ENCODE measurements at places on chromosomes 4 and X.

GRCh38 chrX:23013366-23013765, 13.6 kb downstream of the DDX53 start:
- DNase-seq = no peak

- peak; percentile 75 for DNase-seq
Measured at GRCh38 chrX:100413229-100413628, 3.2 kb upstream of the PCDH19 start.

DNA sequence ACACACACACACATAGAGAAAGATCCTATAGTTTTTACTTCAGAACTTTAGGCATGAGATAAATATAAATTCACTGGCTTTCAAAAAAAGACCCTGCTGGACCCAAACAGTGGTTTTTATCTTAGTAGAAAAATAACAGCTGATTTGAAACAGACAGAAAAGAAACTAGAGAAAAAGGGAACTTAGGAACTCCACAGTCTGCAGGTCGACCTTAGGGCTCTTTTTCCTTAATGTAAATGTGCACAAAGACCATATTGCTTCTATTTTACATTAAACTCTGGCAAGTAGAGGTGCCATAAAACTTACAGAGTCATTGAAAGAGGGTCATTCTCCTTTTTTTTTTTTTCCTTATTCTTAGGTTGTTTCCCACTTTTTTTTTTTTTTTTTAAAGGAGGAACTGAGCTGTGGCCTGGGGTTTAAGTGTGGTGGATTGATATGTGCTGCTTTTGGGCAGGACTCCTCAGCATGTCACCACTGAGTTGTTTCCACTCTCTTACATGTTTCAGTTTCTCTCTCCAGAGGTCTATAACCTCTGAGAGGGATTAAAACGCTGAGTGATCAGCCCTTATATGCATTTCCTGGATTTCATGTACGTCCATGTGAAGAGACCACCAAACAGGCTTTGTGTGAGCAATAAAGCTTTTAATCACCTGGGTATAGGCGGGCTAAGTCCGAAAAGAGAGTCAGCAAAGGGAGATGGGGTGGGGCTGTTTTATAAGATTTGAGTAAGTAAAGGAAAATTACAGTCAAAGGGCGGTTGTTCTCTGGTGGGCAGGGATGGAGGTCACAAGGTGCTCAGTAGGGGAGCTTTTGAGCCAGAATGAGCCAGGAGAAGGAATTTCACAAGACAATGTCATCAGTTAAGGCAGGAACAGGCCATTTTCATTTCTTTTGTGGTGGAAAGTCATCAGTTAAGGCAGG, 70.8 kb upstream of the PACRGL start:
- DNase-seq = no peak

DNA sequence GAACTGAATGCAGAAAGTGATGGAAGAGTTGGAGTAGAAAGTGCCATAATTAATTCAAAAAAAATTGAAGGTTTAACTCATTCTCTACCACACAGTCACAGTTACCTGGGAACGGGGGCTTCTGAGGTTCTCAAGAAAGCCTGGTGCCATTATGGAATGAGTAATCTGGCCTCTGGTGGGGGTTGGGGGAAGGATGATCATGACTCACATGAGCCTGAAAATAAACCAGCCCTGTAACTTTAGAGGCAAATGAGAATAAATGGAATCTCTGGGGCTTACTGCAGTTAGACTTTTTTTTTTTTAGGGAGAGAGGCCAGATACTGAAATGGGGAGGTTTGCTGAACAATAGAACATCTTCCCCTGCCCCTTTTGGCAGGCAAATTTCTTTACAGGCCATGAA, 55.3 kb downstream of the SOD3 start:
- peak; percentile 88 for DNase-seq

- DNase-seq = peak; percentile 77
Measured at GRCh38 chr4:103075894-103076746, 441 bp downstream of the SLC9B2 start.

GRCh38 chr4:107721436-107722100, 1.5 kb upstream of the PAPSS1 start:
- DNase-seq = no peak

DNA sequence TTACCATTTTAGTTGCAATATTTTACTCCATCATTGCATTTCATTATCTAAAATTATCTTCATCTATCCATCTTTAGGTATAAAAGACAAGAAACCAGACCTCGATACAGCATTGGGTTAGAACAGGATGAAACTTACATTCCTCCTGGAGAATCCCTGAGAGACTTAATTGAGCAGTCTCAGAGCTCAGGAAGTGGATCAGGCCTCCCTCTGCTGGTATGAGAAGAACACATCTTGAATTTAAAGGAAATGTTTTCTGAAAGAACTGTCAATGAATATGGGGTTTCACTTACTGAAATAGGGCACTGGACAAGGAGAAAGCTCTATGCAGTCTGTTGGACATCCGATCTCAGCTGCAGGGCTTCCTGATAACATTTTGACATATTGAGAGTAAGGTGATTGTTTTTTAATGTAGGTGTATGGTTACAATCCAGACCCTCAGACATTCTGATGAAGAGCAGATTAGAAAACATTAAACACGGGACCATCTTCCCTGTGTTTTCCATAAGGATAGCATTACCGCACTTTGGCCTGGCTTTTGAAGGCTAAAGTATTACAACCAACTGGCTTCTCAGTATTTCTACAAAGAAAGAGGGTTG, 367.2 kb downstream of the BMPR1B start:
- peak; percentile 45 for DNase-seq

- peak; percentile 46 for DNase-seq
Measured at GRCh38 chr4:183499801-183500200, 5.1 kb upstream of the ING2 start.

GRCh38 chr4:52659001-52659721, at the start of gene USP46:
TSS of gene USP46 (minus strand) at chr4:52659301. CDS start at chr4:52659150, 151 bp downstream.
- peak; percentile 81 for DNase-seq

GRCh38 chr4:87498446-87498900, 30.7 kb downstream of the SPARCL1 start:
- no peak for DNase-seq

GRCh38 chrX:21740329-21741274, 17.3 kb downstream of the SMPX start:
- no peak for DNase-seq

DNA sequence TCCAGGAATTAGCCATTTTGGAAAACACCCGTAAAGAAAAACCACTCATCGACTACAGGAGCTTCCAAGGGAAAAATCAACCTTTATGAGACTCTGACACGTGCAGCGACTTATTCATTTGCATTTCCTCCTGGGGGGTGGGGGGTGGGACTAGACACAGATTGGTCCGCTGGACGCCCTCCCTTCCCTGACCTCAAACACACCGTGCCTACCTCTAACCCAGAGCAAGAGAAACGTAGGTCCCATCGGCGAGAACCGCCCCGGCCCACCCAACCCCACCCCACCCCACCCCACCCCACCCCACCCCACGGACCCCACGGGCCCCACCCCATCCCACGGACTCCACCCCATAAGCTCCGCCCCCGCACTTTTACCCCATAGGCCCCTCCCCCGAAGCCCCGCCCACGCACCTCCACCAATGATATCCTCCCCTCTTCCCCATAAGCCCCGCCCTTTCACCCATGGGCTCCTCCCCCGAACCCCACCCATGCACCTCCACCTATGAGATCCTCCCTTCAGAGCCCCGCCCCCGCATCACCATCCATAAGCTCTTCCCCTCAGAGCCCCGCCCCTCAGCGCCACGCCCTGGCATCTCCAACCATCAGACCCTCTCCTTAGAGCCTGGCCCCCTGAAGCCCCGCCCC, 1.1 kb downstream of the GTPBP6 start:
- no peak for DNase-seq

GRCh38 chr4:163988391-163988790, 493.9 kb downstream of the TMA16 start:
- DNase-seq = no peak

DNA sequence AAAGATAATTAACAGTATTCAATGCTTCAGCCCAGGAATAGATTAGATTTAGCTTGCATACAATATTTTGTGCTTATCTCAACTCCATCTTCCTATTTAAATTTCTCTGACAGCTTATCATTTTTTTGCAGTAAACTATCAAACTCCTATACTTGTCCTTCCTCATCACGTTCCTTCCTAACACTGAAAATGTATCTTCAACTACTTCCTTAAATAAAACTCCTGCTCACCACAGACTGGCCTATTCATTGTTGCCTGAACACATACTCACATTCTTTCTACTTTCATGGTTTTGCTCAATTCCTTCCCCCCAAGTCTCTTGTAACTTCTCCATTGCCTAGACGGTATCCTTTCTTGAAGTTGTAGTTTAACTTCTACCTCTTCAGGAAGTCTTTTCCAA, 28.5 kb upstream of the PTPN13 start:
- no peak for DNase-seq

DNA sequence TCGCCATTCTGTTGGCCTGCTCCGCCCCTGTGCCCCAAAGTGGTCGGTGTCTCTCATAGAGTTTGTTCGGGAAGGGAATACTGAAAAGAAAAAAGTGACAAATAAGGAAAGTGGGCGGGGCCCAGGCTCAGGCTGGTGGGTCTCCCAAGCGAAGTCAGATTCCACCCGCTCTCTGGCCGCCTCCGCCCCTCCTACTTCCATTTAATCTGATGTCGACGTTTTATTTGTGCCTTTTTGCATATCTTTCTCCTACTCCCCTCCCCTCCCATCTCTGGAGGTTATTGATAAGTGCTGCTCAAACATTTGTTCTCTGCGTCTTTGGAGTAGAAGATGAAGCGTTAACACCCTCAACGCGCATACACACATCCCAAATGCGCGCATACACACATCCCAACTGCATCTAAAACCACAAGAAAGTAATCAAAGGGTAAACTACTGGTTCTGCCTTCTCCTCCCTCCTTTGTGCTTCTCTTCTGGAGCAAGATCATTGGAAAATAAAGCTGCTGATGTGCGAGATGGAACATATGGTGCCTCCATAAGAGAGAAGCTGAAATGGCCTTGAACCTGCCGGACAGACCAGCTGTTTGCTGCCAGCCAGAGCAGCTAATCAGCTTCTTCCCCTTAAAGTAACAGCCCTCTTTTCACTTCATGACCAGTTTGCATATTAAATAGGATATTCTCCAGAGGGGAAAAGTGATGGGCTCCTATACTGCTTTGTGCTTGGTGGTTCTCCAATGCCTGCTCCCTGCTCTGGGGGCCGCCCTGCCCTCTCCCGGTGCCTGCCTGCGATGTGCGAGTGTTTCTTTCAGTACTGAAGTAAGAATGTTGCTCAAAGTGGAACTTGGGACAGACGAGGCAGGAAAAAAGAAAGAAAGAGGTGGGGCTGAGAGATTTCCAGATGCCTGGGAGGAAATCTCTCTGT, 3.1 kb downstream of the MAMLD1 start:
- DNase-seq = peak; percentile 37

GRCh38 chr4:41877020-41877796, 58.0 kb upstream of the TMEM33 start:
- no peak for DNase-seq

DNA sequence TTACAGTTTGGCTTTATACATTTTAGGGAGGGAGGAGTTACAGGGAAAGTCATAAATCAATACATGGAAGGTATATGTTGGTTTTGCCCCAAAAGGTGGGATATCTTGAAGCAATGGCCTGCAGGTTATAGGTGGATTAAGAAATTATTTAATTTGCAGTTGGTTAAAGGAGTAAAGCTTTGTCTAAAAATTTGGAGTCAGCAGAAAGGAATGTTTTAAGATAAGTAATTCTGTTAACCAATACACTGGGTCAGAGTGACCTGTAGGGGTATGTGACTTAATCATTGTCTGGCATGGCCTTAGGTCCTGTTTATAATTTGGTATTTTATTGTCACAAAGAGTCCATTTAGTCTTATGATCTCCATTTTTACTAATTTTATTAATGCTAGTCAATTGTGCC, 115.0 kb downstream of the AGTR2 start:
- DNase-seq = no peak

- no peak for DNase-seq
Measured at GRCh38 chrX:15418707-15419181, 34.5 kb upstream of the VEGFD start.

GRCh38 chrX:136473663-136474062, 14.1 kb upstream of the BRS3 start:
- no peak for DNase-seq

DNA sequence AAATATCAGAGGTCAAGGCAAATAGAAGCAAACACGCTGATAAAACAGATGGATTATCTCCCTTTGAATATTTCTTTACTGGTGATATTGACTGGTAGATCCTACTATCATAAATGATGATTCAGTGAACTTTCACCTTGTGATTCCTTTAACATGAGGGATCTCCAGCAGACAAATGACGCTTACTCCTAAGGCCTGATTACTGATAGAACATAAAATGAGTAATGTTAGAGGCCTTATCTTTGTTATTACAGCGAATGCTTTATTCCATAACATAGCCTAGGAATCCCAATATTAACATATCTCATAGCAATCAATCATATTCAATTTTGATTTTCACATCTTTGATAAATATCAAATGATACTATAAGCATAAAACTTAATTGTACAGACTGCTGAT, 152.3 kb downstream of the SLC10A7 start:
- DNase-seq = peak; percentile 15

DNA sequence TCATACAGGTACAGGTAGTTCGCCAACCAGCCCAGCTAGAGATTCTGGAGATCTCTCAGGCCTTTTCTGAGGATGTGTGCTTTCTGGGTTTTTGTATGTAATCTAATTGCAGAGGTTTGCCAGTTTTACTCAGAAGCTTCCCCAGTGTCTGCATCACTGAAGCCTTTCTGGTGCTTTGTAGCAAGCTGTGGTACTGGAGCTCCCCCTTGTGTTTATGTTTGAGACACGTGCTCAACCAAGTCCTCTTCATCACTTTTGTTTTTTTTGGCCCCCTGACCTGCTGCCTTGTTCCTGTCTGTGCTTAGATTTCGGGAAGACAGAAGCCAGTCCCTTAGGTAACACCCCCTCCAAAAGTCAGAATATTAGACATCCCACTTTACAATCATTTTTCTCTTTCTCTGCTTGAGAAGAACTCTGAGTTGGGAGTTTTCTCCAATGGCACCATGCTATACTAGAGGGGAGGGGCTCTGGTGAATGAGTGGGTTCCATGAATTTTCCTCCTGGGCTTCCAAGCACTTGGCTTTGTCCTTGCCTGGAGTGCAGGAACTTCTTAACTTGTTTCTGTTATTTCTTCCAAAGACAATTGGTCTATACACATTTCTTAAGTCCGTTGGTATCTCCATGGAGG, 128.4 kb upstream of the TBC1D9 start:
- peak; percentile 82 for DNase-seq

DNA sequence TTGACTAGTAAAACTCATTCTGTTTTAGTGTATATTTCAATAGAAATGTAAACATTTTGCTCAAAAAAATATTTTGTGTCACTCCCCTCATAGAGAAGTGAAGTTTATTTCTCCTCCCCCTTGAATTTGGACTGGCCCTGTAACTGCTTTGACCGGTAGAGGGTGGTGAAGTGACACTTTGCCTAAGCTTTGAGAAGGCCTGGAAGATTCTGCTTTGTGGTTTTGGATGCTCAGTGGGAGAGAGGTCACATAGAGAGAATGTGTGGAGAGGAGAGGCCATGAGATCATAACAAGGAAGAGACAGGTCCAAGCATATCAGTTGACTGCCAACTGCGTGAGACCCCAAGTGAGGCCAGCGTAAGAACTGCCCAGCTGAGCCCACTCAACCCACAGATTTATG, 19.1 kb upstream of the ARX start:
- no peak for DNase-seq

All from lung microvascular endothelial cell (primary cell).